ENCODE measurements at places on chromosomes 16 and 17.

GRCh38 chr17:983921-984320, 4.3 kb upstream of the NXN start:
- DNase-seq, result no peak

- no peak for DNase-seq
Measured at GRCh38 chr17:14942526-14943190, 322.5 kb downstream of the PMP22 start.

DNA sequence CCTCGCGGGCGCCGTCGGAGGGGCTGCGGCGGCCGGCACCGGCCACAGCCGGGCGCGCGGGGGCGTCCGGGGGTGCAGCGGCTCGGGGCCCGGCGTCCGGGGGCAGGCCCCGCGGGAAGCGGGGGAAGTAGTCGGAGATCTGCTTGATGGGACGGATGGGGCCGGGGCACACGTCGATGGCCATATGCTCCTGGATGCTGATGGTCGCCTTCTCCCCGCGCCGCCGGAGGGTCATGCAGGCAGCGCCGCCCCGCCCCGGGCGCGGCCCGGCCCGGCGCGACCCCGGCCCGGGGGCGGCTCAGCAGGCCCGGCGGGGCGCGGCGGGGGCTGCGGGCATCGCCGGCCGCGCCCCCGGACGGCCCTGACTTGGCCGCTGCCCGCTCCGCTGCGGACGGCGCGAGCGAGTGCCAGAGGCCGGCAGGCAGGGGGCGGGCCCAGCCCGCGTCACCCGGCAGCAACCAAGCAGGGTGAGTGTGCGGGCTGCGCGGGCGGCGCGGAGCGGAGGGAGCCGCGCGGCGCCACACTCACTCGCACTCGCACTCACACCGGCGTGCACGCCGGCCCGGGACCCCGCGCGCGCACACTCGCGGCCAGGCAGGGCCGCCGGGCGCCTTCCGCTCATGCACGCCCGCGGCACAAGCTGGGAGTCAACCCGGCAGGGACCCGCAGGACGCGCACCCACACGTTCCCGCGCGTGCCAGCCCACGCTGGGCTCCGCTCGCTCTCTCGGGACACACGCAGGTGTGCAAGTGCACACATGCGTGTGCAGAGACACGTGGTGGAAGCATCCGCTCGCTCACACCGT, at the start of gene DOC2B:
Gene DOC2B, minus strand, starts transcription at position 406 of the 805 bp plus-strand sequence. Its CDS starts 171 bp downstream, at position 235.
- no peak for DNase-seq

GRCh38 chr17:43707184-43707583, 45.5 kb upstream of the MEOX1 start:
- DNase-seq, result no peak

DNA sequence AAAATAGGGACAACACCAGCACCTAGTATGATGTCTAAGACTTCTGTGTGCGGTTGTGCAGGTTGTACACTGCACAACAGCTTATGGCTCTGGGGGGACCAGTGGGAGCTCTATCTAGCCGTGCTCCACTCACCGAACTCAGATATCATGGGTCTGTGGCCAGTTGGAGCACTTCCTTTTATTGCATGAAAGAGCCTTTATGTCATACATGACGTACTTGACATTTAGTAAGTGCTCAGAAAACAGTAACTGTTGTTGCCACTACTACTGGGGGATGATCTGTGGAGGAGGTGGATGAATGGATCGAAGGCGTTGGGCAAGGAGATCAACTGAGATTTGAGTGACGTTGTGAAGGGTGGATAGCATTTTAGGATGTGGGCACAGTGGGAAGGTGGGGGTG, 368.8 kb downstream of the SNX29 start:
- no peak for DNase-seq

GRCh38 chr16:4683255-4684057, 9.9 kb upstream of the NUDT16L1 start:
- DNase-seq, result no peak

Data from cortex of kidney (tissue), 1 donor.